ENCODE measurements at places on chromosomes 12 and 14. TPM values are rescaled to one million over a fixed set of nuclear protein-coding genes. Genes with fewer than 3 reads are reported as not detected.

Gene SIX1
- total RNA-seq: 0.25 TPM

Gene LRTM2
- not detected for total RNA-seq

Gene SLC6A12
- not detected for total RNA-seq

Gene BIN2
- 173 TPM for total RNA-seq

Gene ANO4
- not detected for total RNA-seq

Gene RAD51AP1
- 39.6 TPM for total RNA-seq

Gene KHNYN
- 76.6 TPM for total RNA-seq

Gene MYF6
- not detected for total RNA-seq

Gene FAM181A
- not detected for total RNA-seq

Gene LRRC10
- total RNA-seq: not detected

Gene PIANP
- total RNA-seq: not detected

Gene RERG
- not detected for total RNA-seq

Gene RFLNA
- total RNA-seq: not detected

Gene RTL1
- total RNA-seq: not detected

Gene TMEM52B
- not detected for total RNA-seq

Gene ZFYVE1
- total RNA-seq: 13.0 TPM

Gene CD163L1
- total RNA-seq: not detected
